Inflammatory macrophage treated with lipopolysaccharide for 1 hour (primary cell): ENCODE measurements at places on chromosomes 4 and X.

- no peak for DNase-seq
Measured at GRCh38 chr4:4259484-4260100, 11.6 kb upstream of the TMEM128 start.

- no peak for DNase-seq
Measured at GRCh38 chr4:188780686-188781085, 641.4 kb downstream of the TRIML1 start.

DNA sequence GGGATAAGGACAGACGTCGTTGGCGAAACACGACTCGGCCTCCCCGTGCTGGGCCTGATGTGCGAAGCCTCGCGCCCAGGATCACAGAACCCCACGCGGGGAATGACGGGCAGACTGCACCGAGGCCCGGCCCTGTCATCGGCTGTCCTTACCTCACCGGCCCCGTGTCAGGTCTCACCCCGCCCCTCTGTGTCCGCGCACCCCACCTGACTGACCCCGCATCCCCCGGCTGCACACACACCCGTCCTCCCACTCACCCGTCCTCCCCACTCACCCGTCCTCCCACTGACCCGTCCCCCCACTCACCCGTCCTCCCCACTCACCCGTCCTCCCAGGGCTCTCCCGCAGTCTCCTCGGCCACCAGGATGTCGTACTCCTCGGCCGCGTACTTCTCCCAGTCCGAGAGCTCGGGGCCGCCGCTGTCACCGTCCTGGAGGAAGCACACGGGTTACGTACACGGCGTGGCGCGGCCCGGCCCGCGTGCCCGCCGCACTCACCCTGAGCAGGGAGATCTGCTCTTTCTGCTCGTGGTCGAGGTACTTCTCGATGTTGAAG is 19.8 kb upstream of the GTPBP6 start:
- no peak for DNase-seq

DNA sequence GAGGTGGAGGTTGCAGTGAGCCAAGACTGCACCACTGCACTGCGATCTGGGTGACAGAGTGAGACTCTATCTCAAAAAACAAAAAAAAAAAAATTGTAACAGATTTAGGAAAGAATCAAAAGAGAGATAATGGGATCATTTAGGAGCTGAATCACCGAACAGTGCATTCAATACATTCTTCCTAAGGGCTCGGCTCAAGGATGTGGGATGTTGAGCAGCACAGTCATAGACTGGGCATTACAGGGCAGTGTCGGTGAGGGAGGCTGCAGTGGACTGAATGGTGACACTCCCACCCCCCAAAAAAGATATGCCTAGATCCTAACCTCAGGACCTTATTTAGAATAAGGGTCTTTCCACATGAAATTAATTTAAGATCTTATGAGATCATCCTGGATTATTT is 70.0 kb downstream of the EVC2 start:
- no peak for DNase-seq

DNA sequence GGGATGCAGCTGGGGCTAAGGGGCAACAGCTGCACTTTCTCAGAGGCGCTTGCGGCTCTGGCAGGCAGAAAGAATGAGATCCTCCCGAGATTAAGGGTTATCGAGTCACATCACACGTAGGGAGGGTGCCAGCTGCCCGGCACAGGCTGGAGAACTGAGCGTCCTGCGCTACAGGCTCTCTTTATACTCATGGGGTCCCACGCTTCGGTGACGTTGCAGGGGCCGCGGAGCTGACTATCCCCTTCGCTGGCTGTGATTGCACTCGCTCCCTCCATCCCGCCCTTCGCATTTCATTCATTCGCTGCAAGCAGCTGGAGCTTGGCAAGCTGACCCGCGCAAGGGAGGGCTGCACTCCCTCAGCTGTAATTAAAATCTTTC is at the start of gene TACR3:
Gene TACR3, minus strand, starts transcription at position 156 of the 378 bp plus-strand sequence. CDS start 310 bp downstream, outside the sequence.
- no peak for DNase-seq

DNA sequence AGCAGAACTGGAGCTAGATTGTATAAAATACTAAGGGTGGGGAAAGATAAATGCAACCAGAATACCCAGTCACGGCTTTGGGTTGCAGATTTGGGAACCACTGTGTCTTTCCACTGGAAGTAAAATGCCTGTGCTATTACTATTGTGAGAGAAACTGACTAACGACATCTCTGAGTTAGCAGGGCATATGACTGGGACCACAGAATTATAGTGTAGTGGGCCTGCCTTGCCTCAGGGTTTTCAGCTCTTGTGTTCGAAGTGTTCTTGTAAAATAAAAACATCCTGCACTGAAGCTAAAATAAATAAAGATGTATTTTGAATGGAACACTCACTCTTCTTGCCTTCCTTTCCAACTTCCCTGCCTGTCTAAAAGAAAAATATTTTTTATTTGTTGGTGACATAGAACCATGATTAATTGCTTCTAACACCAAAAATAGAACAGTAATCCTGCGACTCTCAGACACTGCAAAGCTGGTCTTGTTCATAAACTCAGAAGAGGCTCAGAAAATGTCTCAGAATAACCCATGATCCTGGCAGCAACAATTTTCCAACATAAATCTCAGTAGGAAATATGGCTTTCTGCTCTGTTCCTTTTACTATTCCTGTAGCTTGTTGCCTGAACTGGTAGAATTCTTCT is 104.2 kb downstream of the FAM47B start:
- DNase-seq: no peak

DNA sequence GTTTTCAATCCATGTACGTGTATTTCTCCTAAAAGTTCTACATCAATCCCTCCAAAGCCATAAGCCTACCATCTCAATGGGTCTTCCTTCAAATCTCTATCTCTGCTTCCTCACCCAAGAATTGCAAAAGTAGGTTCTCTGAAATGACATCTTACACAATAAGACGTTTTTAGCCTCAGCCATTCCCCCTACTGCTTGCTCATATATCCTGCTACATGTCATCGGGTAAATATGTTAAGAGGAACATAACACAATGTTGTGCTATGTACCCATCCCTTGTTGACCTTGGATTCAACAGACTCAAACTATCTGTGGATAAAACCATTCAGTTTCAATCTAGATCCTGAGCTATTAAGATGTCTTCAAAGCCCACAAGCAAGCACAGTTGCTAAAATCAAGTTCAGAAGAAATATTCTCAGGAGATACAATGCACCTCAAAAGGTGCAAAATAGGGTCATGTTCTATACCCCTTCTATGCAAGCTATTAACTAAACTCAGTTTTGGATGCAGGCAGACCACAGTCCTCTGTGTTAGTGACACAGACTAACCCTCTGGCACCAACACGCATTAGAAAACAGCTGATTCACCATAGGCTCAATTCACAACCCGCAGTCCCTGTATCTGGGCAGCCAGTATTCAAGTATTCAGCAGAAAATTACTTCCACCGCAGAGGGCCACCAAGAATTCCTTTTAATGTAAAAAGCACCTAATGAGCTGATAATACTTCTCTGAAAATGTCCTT is 56.8 kb downstream of the CD99L2 start:
- DNase-seq: peak; percentile 58

GRCh38 chrX:133544115-133544514 is 128.8 kb upstream of the GPC4 start:
- DNase-seq: peak; percentile 70

- DNase-seq: no peak
Measured at GRCh38 chr4:28225689-28226353, 1365.2 kb downstream of the STIM2 start.

DNA sequence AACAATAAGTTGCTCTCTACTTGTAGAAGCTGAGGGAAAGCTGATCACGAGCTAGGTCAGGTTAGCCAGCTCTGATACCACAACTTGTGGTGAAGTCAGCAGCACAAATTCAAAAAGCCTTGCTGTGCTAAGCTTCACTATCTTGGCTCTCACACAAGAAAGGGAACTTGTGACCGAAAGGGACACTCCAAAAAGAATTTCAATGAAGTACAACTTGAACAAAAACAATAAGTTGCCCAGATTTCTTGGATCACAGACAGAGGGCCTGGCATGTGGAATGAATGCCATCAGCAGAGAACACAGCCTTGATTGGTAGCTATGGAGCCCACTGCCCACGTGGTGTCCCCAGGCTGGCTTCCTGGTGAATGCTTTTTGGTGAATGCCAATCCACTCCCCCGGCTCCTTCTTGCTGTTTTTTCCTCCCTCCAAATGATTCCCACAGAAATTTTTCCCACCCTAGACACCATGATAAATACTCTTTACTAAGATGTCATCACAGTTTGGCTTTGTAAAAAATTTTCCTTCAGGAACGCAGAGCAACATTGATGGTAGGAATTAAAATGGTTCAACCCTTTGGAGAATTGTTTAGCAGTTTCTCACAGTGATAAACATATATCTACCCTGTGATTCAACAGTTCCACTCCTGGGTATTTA is 82.6 kb downstream of the ANXA3 start:
- DNase-seq: no peak

- DNase-seq: no peak
Measured at GRCh38 chrX:139025816-139026215, 314.3 kb upstream of the FGF13 start.

DNA sequence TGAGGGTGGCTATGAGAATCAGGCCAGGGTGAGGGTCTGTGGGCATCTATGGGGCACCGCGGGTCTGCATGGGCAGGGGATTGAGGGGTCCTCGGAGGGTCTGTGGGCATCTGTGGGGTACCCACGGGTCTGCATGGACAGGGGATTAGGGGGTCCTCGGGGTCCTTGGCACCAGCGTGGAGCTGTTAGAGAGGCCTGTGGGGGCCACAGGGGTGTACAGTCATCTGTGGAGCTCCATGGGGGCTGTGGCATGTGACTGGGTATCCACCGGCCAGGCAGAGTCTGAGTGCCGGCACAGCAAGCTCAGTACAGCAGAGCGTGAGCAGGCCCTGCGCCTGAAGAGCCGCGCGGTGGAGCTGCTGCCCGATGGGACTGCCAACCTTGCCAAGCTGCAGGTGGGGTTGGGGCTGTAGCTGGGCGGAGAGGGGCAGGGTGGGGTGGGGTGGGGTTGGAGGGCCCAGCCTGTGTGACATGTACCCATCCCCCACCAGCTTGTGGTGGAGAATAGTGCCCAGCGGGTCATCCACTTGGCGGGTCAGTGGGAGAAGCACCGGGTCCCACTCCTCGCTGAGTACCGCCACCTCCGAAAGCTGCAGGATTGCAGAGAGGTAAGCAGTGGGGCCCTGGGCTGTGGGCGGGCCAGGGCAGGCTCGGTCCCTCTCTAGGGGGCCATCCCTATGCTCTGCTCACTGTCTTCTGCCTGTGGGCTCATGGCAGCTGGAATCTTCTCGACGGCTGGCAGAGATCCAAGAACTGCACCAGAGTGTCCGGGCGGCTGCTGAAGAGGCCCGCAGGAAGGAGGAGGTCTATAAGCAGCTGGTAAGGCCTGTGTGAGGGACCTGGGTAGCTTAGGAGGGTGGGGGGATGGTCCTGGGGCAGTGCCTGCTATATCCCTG is 12.9 kb downstream of the CCDC22 start:
- no peak for DNase-seq

DNA sequence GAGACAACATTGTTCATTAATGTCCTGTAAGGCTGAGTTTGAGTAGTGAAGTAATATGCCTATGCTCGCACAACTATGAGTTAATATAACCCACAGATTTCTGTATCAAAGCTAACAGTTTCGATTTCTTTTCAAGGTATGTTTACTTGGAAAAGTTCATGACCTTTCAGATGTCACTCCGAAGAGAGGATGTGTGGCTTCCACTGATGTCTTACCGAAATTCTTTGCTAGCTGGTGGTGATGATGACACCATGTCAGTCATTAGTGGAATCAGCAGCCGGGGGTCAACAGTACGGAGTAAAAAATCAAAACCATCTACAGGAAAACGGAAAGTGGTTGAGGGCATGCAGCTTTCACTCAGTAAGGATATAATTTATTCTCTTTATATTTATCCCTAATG is 124.9 kb downstream of the STAG2 start:
- DNase-seq: no peak

GRCh38 chrX:19334945-19335626 is 8.6 kb upstream of the PDHA1 start:
- peak; percentile 46 for DNase-seq

DNA sequence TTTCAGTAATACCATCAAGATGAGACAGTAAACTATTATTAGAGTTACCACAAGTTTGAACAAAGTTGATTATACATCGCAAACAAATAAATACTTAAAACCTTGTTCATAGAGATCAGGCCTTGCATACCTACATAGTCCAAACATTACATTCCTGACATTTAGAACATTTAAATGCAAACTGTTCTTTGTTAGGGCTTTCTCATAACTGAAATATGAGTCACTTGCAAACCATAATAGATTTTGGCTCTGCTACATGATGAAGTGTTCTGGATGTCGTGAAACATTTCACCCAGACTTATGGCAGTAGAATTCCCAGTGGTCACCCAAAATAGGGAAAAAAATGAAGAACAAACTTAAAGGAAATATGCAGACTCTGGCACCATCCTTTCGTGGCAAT is 75.0 kb downstream of the FAT4 start:
- no peak for DNase-seq

DNA sequence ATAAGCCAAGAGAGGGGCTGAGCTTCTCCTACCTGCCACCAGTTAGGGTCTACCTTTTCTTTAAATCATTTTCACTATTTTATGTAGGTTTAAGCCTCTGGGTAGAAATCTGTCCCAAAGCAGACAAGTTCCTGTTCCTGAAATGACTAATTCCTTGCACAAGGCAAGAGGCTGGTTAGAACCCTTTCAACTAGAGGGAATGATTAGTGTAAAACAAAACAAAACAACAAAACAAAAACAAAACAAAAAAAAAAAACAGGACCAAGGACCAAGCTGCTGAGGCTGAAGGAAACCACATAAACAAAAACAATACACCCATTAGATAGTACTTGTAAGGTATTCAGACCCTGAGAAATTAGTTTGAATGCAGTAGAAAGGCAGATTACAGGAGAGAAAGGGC is 62.7 kb downstream of the MAML3 start:
- DNase-seq: peak; percentile 64

DNA sequence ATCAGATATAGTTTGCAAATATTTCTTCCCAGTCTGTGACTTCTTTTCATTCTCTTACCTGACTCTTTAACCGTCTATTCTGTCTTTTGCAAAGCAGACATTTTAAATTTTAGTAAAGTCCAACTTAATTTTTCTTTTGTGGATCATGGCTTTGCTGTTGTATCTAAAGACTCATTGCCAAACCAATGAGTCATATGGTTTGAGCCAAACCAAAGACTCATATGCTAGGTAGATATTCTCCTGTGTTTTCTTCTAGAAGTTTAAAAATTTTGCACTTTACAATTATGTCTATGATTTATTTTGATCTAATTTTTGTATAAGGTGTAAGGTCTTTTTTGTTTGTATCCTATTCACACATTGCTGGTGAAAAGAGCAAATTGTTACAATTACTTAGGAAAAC is 446.8 kb downstream of the ANKRD50 start:
- DNase-seq: no peak

DNA sequence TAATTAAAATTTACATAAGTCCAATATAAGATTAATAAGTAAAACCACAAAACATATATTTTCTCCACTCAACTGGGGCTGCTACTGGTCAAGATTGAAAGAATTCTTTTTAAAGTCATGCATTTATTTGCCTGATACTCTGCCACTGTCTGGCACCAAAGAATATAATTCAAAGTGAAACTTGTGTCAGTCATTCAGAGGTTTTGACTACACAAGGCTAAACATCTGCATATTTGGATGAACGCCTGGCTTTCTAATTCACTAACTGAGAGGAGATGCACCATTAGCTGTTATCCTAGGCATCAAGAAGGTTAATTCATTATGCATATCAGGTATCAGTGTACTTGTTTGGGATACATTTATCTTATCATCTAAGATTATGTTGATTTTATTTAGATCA is 598.5 kb downstream of the CENPC start:
- DNase-seq: no peak
